ENCODE measurements at places on chromosomes 6 and 20.

GRCh38 chr20:47578543-47578942 lies 76.9 kb downstream of the NCOA3 start:
- H3K4me3 ChIP-seq, result no peak overlapping the region
- H3K27ac ChIP-seq, result no peak overlapping the region
- no peaks in the 10 kb centered on the region for H3K27me3 ChIP-seq

GRCh38 chr6:9492790-9493189 lies 922.1 kb downstream of the TFAP2A start:
- H3K4me1 ChIP-seq, result no peaks in the 10 kb centered on the region
- no peak overlapping the region for H3K27ac ChIP-seq
- no peaks in the 10 kb centered on the region for H3K36me3 ChIP-seq

GRCh38 chr6:29647927-29648642 lies 8.8 kb upstream of the MOG start:
- H3K27ac ChIP-seq, result no peak overlapping the region
- no peak overlapping the region for H3K4me3 ChIP-seq
- H3K4me1 ChIP-seq, result peaks cover 15% of the 10 kb centered on the region
- DNase-seq, result no peak

DNA sequence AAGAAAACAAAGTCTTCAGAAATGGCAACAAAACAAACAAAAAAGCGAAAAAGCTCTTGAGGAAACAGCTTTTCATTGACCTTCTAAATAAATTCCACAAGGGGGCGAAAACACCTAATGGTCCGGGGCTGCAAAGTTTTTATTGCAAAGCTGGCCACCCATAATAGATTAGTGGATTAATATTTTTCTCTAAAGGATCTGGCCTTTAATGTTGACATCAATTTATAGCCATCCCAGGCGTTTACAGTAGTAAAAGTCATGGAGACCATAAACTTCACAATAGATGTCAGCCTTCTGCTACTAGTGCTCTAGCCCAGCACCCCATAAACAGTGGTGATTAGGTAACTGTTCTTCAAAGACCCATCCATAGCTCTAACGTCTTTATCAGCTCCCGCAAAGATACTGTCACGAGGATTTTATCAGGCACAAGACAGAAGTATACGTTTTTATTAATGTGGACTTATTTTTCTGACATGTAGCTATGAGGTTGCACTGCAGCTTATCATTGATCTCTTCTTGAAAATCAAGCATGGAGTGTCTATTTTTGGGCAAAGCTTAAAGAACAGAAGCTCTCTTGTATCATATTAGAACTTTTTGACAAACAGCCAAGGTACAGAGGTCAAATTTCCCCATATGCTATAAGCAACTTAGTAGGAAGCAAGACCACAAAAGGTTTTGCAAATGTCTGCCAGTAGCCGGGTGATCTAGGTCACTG lies 4.7 kb downstream of the CITED2 start:
- peaks cover 20% of the 10 kb centered on the region for H3K4me1 ChIP-seq
- no peak overlapping the region for H3K4me3 ChIP-seq
- H3K27ac ChIP-seq, result peak overlapping the region; percentile 33
- H3K27me3 ChIP-seq, result no peaks in the 10 kb centered on the region
- peak; percentile 68 for DNase-seq

- no peaks in the 10 kb centered on the region for H3K4me1 ChIP-seq
- no peaks in the 10 kb centered on the region for H3K27me3 ChIP-seq
- no peaks in the 10 kb centered on the region for H3K36me3 ChIP-seq
- H3K27ac ChIP-seq, result no peak overlapping the region
Observed at GRCh38 chr6:56772737-56773184, 130.1 kb upstream of the DST start.

DNA sequence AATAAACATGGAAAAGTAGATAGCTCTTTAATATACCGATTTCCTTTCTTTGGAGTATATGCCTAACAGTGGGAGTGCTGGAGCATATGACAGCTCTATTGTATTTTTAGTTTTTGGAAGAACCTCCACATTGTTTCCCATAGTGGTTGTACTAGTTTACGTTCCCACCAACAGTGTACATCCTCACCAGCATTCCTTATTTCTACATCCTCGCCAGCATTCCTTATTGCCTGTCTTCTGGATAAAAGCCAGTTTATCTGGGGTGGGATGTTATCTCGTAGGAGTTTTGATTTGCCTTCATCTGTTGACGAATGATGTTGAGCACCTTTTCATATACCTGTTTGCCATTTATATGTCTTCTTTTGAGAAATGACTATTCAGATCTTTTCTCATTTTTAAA lies 2.6 kb downstream of the MICA start:
- H3K27me3 ChIP-seq, result no peaks in the 10 kb centered on the region
- H3K27ac ChIP-seq, result no peak overlapping the region
- no peak overlapping the region for H3K4me3 ChIP-seq
- peaks cover 40% of the 10 kb centered on the region for H3K4me1 ChIP-seq
- H3K36me3 ChIP-seq, result peaks cover 7% of the 10 kb centered on the region

DNA sequence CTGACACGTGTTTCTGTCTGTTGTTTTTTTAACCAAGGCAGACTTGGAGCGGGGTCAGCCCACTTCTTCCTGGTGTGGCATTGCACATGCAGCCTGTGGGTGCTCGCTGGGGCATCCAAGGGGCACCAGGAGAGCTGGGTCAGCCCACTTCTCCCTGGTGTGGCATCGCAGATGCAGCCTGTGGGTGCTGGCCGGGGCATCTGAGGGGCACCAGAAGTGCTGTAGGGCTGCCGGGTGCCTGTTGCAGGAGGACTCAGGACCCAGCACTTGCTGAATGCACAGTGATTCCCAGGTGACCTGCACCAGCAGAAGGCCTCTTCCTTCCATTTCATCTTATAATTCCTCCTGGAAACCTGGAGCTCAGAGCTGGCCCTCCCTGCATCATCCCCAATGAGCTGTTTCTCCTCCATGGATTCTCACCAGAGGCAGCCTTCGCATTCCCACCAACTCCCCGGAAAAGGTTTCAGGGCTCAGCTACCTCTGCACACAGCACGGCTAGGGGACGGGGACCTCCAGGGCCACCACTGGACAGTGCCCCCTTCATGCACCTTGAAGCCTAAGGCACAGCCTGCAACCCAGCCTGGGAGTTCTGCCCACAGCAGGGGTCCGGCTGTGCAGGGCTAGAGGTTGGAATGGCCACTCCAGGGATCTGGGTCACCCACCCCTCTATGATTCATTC lies 218.8 kb downstream of the TAF4 start:
- no peak overlapping the region for H3K4me3 ChIP-seq
- DNase-seq, result no peak
- H3K27me3 ChIP-seq, result no peaks in the 10 kb centered on the region
- no peaks in the 10 kb centered on the region for H3K4me1 ChIP-seq
- H3K36me3 ChIP-seq, result no peaks in the 10 kb centered on the region

DNA sequence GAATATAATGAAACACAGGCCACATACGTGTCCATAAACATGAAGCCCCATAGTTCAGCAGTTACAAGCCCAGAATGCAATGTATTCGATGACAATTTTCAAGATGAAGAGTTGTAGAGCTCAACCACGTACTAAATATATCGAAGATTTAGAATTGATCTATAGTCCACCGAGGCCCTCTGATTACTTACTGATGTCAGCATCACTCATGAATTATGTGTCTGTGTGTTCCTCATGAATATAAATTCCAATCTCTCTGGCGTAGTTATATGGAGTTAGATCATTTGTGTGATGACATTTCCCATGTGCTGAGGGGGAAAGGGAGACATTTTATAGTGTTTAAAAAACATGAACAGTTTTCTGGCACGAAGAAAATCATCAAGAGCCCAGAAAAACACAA lies 97.5 kb downstream of the PFDN4 start:
- H3K4me1 ChIP-seq, result no peaks in the 10 kb centered on the region
- H3K27me3 ChIP-seq, result peaks cover 4% of the 10 kb centered on the region
- H3K36me3 ChIP-seq, result no peaks in the 10 kb centered on the region
- H3K27ac ChIP-seq, result no peak overlapping the region
- H3K4me3 ChIP-seq, result no peak overlapping the region
- DNase-seq, result no peak

- H3K4me3 ChIP-seq, result no peak overlapping the region
- no peaks in the 10 kb centered on the region for H3K27me3 ChIP-seq
- H3K36me3 ChIP-seq, result no peaks in the 10 kb centered on the region
- no peaks in the 10 kb centered on the region for H3K4me1 ChIP-seq
- no peak for DNase-seq
Observed at GRCh38 chr20:59703046-59703445, 98.7 kb downstream of the PHACTR3 start.

DNA sequence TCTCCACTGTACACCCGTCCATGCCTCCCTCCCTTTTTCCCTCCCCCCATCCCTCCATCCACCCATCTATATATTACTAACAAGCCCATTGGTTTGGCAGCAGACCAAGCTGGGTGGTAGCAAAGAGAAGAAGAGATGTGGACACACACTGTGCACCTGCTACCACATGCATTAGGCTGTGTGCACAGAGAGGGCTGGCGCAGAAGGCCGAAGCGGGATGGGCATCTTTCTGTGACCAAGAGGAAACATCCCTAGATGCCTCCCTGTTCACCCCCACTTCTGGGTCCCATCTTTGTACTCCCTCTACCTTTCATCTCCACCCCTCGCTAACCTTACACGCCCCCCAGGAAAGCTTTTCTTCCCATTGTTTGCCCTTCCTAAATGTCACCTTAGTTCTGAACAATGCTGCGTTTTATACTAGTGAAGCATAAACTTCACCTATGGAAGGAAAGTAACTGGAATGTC lies 64.9 kb upstream of the AFDN start:
- DNase-seq, result no peak
- H3K36me3 ChIP-seq, result no peaks in the 10 kb centered on the region
- no peak overlapping the region for H3K27ac ChIP-seq
- H3K4me1 ChIP-seq, result no peaks in the 10 kb centered on the region
- H3K27me3 ChIP-seq, result no peaks in the 10 kb centered on the region

GRCh38 chr6:98636941-98637340 lies 197.4 kb upstream of the POU3F2 start:
- no peaks in the 10 kb centered on the region for H3K4me1 ChIP-seq
- no peaks in the 10 kb centered on the region for H3K27me3 ChIP-seq
- DNase-seq, result no peak
- H3K4me3 ChIP-seq, result no peak overlapping the region
- H3K36me3 ChIP-seq, result no peaks in the 10 kb centered on the region

GRCh38 chr6:37092923-37093727 lies 76.8 kb upstream of the PIM1 start:
- H3K4me3 ChIP-seq, result no peak overlapping the region
- no peaks in the 10 kb centered on the region for H3K36me3 ChIP-seq
- H3K27ac ChIP-seq, result no peak overlapping the region
- no peaks in the 10 kb centered on the region for H3K27me3 ChIP-seq
